ENCODE measurements at places on chromosomes 4 and X.

DNA sequence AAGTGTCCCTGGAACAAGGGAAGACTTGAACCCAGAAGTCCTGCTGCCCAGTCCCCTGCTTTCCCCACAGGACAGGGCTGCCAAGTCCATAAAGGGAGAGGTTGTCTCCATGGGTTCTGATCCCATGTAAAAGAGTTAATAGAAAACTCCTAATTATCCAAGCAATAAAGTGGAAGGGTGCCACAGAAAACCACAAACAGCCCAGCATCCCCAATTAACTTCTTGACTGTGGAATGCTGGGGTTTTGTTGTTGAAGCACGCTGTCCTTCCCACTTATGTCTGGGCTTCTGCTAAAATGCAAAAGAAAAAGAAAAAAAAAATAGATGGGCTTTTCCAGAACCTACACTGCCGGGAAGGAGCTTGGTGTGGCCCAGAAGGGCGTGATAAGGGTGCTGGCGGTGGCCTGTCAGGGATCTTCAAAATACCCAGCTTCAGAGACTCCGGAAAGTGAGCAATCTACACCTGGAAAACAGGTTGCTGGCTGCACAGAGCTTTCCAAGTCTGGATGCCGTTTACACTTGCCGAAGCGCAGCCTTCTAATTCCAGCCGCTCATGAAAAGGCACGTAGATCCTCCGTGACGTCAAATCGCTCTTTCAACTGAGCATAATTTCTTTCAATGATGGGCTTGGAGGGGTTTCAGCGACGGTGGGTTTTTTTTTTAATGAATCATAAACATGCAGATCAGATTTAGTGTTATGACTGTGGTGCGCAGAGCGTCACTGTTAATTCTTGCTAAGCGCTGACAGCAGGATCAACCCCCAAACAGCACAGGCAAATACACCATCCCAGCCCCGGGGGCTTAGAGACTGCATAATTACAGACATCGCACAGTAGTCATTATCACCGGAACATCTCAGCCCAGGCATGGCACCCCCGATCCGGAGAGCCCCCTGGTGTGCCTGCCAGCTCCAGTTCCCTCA lies 197.6 kb downstream of the BCOR start:
- DNase-seq: no peak

DNA sequence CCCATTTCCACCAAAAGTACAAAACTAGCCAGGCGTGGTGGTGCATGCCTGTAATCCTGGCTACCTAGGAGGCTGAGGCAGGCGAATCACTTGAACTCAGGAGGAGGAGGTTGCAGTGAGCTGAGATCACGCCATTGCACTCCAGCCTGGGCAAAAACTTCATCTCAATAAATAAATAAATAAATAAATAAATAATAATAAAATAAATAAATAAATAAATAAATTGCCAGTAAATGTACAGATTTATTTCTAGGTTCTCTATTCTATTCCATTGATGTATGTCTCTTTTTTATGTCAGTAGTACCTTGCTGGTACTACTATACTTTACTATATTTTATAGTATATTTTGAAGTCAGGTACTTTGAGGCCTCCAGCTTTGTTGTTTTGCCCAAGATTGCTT lies 43.7 kb downstream of the MAGEC1 start:
- DNase-seq: no peak

- no peak for DNase-seq
Observed at GRCh38 chr4:153634738-153635353, 49.2 kb upstream of the TLR2 start.

DNA sequence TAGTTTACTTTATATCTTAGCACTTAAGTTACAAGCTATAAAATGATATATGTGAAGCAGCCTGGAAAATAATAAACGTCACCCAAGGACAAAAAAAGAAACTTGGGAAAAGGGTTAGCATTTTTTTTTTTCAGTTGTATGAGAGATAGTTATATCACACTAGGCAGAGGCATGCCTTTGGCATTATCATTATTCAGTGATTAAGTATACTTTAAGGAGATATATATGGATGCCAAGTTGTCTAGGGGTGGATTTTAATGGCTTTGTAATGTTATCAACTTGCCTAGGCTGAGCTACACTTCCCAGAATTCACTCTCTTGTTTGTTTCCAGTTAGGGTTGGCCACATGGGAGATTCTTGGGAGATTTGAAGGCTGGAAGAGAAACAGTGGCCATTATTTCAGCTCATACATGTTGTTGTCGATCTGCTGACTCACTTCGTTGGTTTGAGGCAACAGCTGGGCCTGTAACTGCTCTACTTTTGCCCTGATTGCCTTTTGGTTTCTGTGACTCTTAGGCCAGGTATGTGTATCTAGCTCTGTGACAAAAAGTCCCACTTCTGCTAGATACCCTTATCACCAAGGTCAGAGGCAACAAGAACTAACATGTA lies 11.5 kb upstream of the SRPX start:
- no peak for DNase-seq

DNA sequence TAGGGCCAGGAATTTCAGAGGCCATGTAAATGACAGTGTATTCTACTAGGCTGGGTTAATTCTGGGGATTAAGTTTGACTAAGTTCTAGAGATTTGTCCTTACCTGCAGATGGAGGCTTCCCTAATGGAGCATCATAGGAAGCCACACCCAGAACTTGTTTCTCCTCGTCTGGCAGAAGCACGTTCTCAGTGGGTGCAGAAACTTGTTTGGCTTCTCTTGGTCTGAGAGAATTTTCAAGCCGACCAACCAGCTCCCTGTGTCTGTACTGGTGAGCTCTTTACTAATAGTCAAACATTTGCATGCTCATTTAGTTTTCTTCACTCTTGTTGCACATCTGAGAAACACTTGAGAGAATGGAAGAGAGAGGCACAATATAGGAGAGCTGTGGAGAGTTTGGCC lies 907 bp upstream of the ATP10D start:
- no peak for DNase-seq

DNA sequence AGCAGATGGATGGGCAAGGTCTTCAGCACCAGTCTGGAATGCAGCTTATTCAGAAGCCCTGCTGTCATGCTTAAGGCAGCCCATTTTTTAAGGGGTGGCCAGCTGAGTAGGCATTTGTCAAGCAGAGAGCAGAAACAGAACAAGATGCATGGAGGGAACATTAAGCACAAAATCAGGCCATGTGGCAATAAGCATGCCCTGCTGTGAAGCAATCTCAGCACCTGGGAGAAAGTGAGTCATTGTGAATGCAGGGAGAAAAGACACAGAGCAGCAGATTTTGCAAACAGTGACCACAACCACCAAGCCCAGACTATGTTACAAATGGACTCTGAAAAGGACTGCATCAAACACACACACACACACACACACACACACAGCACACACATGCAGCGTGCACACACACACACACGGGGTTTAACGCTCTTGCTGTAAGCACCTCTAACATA lies 94.1 kb upstream of the GALNT7 start:
- DNase-seq: no peak

GRCh38 chrX:87518504-87518903 lies 902 bp downstream of the KLHL4 start:
- no peak for DNase-seq

- no peak for DNase-seq
Observed at GRCh38 chr4:81799371-81799770, 327.7 kb upstream of the RASGEF1B start.

DNA sequence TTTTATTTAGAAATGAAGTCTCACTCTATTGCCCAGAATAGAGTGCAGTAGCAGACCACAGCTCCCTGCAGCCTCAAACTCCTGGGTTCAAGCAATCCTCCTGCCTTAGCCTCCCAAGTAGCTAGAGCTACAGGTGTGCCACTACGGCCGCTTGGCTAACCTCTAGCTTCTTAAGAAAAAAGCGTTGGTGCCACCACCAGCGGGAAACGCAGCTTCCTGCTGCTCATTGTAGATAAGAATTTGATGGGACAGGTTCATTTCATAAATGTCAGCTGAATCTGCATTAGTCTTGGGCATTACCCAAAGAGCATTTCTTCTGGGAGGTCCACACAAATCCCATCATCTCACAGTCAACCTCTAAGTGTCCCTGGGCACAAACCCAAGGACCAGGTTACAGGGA lies 33.2 kb upstream of the NAP1L5 start:
- DNase-seq: no peak

GRCh38 chrX:6203462-6204215 lies 25.0 kb downstream of the NLGN4X start:
- DNase-seq: no peak

DNA sequence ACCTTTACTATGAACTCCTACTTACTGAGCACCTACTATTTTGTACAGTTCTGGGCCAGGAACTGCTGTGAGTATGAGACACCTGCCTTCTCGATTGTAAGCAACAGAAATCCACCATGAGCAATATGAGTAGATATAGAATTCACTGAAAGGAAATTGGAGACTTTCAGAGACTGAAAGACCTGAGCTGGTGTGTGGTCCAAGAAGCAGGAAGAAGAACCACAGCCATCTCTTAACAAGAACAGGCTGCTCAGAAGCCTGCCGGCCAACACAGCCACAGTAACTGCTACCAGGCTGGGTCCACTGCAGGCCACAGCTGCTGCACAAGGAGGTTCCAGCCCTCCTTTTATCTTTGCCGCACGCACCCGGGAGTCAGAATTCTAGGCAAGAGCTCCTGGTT lies 10.8 kb upstream of the ACSL1 start:
- no peak for DNase-seq

DNA sequence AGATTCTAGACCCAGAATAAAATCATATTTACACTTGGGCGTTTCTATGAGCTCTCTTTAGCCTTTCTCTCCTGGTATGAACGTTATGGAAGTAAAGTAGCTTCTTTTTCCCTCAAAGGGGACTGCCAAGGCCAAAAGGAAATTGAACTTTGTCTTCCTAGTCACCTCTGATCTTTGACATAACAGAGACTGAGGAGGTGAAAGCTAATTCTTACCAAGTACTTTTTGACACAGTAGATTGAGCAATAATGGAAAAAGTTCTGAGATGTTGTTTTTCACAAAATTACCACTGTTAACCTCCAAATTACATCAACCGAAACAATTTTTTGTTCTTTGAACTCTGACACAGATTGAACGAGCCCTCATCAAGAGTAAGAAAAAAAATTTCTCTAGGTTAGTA lies 318.4 kb downstream of the TEX13A start:
- DNase-seq: no peak

DNA sequence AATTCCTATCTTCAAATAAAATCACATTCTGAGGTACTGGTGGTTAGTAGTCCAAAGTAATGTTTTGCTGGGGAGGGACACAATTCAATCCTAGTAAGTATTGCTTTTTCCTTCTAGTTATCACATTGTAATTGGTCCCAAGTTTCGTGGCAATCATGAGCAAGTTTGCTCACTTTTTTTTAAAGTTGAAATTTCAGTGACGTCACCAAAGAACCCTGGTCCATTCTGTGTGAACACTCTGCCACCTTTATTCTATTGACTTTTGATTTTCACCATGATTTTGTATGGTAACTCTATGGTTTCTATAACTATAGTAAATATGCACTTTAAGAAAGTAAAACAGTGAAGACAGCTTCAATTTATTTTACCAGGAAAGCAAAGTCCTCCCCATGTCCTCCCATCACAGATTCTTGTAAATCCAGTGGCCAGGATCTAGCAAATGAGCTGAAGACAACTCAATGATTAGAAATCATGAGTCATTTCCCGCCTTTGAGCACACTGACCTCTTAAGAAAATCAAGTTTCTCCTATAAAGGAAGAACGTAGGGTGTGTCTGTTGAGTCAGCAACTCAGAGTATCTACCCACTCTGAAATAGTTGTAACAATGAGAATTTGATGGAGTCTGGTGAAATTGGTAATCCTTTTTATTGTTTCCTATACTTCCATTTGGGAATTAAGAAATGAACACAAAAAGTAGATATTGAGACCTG lies 1306.6 kb upstream of the PABPC4L start:
- DNase-seq: no peak

DNA sequence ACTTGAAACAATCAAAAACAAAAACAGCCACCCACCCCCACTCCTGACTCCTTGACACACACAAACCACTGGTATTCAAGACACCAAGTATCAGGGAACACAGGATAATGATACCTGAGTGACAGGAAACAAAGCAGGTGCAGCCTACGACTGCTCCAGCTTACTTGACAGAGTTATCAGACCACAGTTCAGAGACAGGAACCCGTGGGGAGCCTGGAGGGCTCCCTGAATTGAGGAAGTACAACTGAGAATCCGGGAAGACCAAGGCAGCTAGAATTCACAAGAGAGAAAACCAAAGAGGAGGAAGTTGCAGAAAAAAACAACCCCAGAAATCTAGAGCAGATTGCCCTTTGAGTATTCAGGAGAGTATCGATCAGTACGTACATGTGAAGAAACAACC lies 20.5 kb downstream of the COMMD8 start:
- no peak for DNase-seq

- no peak for DNase-seq
Observed at GRCh38 chrX:65720381-65720964, 53.0 kb downstream of the MSN start.

DNA sequence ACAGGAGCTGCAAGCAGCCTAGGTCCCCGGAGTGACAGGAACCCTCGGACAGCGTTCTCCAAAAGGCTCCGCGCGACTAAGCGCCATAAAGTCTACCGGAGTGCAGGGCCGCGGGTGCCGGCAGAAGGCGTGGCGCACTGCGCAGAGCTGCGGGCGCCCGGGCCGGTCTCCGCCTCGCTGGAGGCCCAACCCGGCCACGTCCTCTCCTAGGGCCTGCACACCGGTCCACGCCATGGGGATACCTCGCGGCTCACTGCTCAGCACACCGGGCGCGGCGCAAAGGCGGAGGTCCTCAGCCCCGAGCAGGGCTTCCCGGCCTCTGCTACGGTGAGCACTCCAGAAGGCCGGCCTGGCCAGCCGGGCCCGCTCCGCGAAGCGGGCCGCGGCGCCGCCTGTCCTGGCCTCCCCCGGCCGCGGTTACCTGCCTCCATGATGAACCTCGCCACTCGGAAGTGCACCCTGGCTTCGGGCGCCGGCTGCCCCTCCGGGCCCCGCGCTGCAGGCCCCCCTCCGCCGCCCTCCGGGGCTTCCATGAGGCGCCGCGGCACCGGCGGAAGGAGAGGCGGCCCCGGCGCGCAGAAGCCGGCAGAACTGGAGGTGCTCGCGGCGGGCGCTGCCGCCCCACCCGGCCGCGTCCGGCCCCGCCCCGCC lies at the start of gene CCNQ:
CCNQ (minus strand) TSS at position 599 of the 651 bp plus-strand sequence; CDS start at position 533, 66 bp downstream.
- DNase-seq: no peak

GRCh38 chr4:85953651-85954018 lies 406.2 kb downstream of the MAPK10 start:
- DNase-seq: no peak

DNA sequence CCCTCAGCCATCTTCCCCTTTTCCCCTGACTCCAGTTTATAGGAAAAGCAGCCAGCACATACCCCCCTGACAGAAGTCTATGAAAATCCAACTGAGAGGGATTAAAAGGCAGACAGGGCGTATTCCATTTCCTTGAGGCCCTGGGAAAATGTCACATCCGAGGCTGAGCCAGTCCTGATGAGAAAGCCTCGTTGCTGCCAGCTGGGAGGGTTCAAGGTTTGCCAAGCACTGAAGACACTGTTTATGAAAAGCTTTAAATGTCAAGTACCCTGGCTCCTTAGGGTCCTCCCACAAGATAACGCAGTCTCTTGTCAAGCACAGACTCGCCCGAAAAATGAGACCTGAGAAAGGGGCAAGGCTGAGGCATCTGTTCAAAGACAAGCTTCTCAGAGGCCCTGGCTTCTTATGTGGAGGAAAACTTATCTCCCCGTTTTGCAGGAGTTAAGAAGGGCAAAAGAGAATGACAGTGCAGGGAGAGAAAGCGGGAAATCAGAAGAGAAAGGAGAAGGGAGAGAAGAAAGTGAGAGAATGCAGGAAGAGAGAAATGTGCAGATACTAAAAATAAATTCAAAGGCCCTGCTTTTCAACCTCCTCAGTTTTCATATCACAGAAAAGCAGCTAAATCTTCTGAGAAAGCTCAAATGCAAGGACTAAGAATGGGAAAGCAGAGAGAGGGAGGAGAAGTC lies 44.7 kb downstream of the SCD5 start:
- DNase-seq: no peak

GRCh38 chrX:37083880-37084279 lies 75.7 kb downstream of the FAM47C start:
- DNase-seq: no peak

All from activated CD4-positive, alpha-beta T cell treated with anti-CD3 and anti-CD28 coated beads, Interleukin-2, amount 50 U/mL, for 4 hours (primary cell).